ENCODE measurements at places on chromosomes 3 and 15.
A peak's percentile ranks its signal among the peaks of the same experiment; 100 is the strongest.

DNA sequence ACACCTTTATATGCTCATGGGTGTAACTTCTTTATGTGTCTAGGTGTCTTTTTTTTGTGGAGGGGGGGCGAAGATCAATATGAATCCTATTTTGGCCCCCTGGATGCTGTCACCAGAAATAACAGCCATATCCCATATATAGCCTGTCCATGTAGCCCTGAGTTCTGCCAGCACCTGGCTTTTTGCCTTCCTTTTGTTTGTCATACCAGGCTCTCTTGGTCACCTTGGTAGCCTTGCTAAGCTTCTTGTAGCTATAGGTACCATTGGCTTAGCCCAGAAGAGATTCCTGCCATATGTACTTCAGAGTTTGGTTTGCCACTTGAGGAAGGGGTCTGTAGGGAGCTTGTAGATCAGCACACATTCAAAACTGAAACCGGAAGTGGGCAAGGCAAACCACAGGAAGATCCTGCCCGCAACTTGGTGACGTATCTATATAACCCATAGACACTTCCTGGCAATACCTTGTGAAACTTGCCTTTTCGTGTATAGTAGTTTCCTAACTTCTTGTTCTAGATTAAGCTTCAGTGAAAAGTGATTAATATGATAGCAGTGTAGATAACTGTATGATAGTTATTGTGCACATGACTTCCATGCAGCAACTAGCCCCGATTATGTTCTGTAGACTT lies 11.9 kb downstream of the RASA2 start:
- peak; percentile 74 for DNase-seq

- DNase-seq: no peak
These were observed 108.0 kb upstream of the TBC1D5 start for GRCh38 chr3:17850448-17850847.

GRCh38 chr3:64380546-64380945 lies 155.3 kb upstream of the PRICKLE2 start:
- DNase-seq: no peak

GRCh38 chr3:194973366-194974000 lies 287.8 kb downstream of the FAM43A start:
- DNase-seq: no peak

GRCh38 chr3:114128826-114129225 lies 50.0 kb downstream of the DRD3 start:
- no peak for DNase-seq

DNA sequence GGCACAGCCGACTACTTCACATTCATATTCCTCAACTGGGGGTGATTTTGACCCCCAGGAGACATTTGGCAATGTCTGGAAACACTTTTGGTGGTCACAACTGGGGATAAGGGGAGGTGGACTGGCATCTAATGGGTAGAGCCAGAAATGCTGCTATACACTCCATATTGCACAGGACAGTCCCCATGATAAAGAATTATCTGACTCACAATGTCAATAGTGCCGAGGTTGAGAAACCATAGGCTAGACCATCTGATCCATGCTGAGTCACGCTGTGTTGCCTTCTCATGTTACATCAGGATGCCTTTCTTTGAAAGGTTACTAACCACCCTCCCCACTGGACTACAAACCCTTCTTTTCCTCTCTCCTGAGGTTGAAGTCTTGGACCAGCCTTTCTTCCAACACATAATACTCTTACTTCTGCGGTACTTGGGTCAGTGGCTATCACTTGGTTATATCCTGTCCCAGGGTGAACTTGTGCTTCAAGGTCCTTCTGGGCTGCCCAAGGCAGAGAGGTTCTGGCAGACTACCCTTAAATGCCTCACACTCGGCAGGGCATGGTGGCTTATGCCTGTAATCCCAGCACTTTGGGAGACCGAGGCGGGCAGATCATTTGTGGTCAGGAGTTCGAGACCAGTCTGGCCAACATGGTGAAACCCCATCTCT lies 68.8 kb downstream of the CTNNB1 start:
- DNase-seq: no peak

GRCh38 chr15:50150349-50150748 lies 31.3 kb upstream of the ATP8B4 start:
- DNase-seq: no peak

- DNase-seq: no peak
These were observed 48.9 kb downstream of the MCTP2 start for GRCh38 chr15:94280301-94280700.

- no peak for DNase-seq
These were observed 65.7 kb downstream of the SLC12A8 start for GRCh38 chr3:125146626-125147490.

DNA sequence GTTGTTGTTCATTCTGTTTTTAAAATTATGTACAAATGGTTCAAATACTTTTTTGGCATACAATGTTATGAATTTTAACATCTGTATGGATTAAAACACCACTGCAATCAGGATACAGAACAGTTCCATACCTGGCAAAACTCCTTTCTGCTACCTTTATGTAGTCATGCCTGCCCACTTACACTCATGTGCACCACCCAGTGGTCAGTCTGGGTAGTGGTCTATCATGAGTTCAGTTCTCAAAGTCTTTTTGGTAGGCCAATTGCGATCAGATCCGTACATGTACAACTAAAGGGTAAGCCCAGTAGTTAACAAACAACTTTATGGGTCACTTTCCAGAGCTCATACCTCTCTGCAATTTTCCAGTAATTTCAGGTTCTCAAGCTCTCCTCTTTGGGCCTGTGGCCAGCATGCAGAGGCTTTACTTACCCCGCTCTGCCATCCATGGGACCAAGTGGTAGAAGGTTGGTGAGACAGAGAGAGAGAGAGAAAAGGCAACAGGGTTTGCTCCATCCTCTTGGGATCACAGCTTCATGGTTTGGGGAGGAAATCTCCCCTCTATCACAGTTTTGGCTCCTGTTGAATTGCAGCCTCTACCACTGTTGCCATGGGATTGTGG lies 63.9 kb upstream of the FAM98B start:
- peak; percentile 15 for DNase-seq

GRCh38 chr3:721086-721485 lies 371.7 kb upstream of the CNTN6 start:
- no peak for DNase-seq

DNA sequence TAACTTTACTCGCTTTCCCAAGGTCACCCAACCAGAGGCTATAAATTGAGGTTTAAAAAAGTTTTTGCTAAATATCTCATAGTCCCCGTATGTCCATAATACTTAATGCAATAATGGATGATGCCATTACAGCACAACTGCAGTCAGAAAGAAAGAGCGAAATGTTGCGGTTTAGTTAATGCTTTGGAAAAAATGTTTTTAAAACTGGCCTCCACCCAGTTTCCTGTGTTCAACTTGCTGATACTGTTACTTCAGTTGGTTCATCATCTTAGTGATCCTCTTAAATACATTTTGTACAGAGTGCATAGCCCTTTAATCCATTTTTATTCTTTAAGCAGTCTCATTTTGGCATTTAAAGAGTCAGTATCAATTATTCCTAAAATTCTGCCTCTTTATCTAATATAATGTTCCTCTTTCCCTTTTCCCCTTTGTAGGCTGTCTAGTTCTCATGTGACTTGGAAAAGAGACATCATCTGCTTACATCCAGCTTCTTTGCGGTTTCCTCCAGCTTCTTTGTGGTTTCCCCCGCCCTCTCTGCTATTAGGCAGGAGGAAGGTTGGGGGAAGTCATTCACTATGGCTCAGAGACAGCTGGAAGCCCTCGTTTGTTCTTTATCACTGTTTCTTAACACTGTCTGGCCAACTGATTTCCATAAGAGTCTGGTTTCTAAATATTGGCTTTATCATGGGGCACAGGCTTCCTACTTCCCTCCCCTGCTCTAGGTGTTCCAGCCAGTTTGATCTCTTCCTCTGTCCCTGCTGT lies 154.3 kb downstream of the GOLIM4 start:
- DNase-seq: no peak

GRCh38 chr3:47024932-47025331 lies 45.5 kb downstream of the NBEAL2 start:
- no peak for DNase-seq

GRCh38 chr3:32434206-32434605 lies 42.6 kb downstream of the CMTM7 start:
- DNase-seq: no peak

- DNase-seq: no peak
These were observed 398.0 kb downstream of the TIGIT start for GRCh38 chr3:114691871-114692270.

- no peak for DNase-seq
These were observed 91.9 kb upstream of the THBS1 start for GRCh38 chr15:39488961-39489360.
